ENCODE measurements at places on chromosomes 3 and 15.

DNA sequence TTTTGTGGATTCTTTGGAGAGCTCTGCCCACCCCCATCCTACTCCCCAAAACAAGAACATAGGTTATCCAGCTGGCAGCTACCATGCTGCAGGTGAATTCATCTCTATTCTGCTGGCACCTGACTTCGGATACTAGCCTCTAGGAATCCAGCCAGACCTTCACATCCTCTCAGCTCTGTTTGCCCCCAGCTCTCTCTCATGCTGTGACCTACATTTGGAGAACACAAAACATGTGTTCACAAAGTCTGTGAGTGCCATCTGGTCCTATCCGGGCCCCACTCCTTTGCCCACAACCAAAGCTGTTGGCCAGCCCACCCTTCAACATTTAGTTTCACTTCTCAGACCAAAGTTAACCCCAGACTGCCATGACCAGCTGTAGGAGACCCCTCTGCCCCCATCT is 89.4 kb upstream of the C3orf80 start:
- no peak for DNase-seq

DNA sequence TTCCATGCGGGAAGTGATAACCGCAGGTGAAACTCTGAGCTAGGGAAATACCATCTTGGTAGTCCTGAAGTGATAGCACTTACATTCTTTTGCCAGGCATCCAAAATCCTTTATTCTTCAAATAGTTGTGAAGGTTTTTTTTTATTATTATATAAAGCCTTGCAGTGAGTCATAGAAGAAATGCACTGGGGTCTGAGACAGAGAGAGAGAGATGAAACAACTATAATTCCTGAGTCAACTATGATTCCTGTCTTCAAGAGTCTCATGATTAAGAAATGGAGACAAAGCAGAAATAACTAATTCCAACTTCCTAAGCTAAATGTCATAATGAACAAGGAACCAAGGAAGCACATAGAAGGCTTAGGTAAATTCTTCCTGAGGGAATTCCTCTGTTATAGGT is 495.6 kb downstream of the LPP start:
- DNase-seq, result no peak

DNA sequence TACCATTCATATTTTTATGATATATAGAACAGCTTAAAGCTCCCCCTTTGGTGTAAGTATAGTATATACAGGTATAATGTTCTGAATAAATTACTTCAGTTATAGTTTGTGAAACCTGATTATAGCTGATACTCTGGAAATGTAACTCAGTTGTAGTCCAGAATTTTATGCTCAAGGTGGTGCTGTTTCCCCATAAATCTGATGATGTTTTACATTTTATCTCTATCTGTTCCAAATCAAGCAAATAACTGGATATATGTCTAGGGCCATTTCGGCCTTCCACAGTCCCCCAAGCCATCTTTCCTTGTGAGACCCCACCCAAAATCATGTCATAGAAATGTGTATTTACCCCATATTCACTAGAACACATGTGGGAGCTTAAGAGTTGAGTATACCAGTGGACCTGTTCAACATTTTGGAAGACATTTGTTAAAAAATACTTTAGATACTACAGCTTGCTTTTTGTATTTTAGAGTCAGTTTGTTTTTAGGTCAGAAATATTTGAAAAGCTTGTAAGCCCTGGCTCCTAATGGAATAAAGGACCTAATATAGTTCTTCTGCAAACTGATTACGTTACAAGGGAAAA is 107.1 kb downstream of the ATG7 start:
- DNase-seq, result no peak

- DNase-seq, result no peak
These were observed 50.2 kb upstream of the SLCO3A1 start for GRCh38 chr15:91803260-91803659.

DNA sequence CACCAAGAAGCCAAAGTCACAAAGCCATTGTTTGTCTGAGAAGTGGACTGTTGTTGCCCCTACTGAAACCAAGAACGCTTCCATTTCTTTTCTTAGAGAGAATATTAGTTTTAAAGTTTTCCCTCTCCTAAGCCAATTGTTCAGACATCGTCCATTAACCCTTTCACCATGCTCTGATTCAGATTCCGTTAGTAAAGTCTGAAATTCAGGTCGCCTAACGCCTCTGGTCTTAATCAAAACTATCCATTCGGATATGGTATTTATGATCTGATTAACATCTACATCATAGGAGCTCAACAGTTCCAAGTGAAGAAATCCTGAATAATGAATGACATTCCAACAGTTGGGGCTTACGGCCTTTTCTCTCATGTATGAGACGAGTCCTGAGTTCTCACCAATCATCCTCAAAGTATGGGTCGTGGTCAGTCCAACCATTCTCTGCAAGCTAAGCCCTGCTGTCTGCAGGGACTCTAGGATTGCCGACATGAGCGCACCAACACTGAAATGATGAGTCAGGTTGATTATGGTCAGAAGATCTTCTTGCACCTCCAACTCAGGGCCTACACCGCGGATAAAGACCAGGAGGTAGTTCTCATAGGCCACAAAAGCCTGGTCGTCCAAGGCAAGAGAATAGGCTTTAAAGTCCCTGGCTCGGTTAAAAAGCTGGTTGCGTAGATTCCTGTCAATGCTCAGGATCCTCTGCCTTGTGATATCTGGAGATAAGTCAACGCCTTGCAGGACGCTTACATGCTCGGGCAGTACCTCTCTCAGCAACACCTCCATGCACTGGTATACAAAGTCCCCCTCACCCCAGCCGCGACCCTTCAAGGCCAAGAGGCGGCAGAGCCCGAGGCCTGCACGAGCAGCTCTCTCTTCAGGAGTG is 767 bp downstream of the EPM2AIP1 start:
- peak; percentile 17 for DNase-seq

- DNase-seq, result no peak
These were observed 541.5 kb downstream of the MAGI1 start for GRCh38 chr3:65497236-65497635.

GRCh38 chr3:114619771-114620170 is 325.9 kb downstream of the TIGIT start:
- no peak for DNase-seq

GRCh38 chr15:92619145-92620101 is 36.2 kb downstream of the FAM174B start:
- DNase-seq, result peak; percentile 19

- DNase-seq, result no peak
These were observed 271.4 kb downstream of the SQOR start for GRCh38 chr15:45906230-45906629.

DNA sequence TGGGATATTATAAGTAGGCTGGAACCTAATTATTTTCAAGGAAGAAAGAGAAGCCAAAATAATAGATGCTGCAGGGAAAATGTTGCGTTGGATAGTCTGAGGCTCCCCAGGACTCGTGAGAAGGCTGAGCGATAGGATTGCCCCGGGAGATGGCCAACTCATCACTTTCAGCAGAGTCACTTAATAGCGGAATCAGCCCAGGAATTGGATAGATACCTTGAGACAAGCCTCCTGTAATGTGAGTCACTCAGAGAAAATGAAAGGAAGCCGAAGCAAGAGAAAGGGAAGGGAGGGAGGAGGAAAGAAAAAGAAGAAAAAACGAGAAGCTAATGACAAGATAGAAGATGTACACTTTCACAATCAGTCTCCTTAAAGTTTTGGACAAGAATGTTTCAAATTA is 94.3 kb downstream of the SQOR start:
- DNase-seq, result no peak

- DNase-seq, result no peak
These were observed 16.4 kb upstream of the CFAP100 start for GRCh38 chr3:126378341-126378751.

GRCh38 chr15:74252291-74252690 is 16.2 kb downstream of the CCDC33 start:
- DNase-seq, result no peak

DNA sequence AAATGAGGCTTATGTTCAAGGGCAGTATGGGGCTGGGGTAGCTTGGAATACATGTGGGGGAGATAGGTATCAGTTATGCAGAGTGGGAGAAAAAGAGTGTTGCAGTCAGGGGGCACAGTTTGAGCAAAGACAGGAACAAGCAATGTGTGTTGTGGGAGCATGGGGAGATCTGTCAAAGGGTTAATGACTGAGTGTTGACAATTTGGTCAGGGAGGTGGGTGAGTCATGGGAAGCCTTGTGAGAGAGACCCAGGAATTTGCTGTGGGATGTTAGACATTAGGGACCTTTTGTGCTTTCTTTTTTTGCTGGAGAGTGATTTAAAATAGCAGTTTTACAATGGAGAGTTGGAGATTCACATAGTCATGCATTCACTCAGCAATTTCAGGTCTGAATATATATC is 221.6 kb upstream of the NR2E3 start:
- no peak for DNase-seq

- no peak for DNase-seq
These were observed 786.5 kb downstream of the PDCD6IP start for GRCh38 chr3:34584971-34585370.

DNA sequence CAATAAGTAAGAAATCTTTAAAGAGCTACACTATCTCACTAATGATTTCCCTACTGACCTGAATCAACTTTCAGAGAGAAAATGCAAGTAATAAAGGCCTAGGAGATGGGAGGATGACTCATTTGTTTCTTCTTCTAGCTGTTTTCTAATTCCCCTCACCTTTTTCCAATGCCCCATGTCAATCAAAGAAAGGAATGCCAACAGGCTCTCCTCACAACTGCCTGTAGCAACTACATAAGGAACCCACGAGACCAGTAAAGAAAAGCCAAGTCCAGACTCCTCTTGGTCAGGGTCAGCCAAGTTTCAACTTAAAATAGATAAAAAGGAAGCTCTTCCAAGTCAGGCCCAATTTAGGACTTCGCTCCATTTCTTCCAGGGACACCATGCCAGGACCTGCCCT is 201.9 kb downstream of the TNIK start:
- DNase-seq, result no peak

GRCh38 chr3:38986901-38987300 is 64.8 kb downstream of the SCN11A start:
- DNase-seq, result no peak

DNA sequence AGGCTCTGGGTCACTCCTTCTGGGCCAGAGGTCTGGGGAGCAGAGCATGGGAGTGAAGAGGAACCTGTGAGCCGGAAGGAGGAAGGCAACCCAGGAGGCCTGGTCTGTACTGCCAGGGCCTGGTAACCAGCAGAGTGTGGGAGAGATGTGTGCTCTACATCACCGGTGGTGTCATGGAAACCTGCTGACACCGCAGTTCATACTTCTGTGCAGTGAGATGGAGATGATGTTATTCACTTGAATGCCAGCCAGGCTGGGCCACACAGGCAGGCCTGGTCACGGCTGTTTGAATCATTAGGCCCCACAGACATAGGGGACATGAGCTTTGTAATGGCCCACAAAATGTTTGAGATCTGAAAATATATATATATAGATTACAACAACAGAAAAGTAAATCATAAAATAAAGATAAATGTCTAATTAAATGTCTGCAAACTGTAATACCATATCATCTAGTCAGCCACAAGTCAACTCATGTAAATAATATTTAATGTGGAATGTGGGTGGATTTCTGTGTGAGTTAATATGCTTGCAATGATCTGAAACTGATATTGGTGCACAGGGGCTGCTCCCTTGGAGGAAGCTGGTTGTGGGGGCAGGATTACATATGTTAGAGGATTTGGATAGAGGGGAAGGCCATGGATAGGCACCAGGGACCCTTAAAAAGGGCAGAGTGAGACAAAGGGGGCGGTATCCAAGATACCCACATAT is 108.5 kb upstream of the PFN2 start:
- peak; percentile 85 for DNase-seq

DNA sequence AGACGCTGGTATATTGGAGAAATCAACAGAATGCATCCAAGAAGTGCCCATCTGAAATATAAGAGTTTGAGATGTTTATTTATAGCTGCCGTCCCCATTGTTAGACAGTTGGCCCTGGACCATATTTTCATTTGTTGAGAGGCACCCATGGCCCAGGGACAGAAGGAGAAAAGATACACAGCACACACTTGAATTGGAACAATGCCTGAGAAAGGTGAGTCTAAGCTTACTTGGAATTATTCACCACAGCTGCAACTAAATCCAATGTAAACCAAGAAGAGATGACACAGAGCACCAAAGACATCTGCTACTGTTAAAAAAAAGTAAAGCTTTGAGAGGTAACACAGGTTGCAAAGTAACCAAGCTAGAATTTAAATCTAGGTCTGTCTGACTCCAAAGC is 525.5 kb upstream of the NAALADL2 start:
- DNase-seq, result no peak

GRCh38 chr3:155316426-155316825 is 22.9 kb upstream of the STRIT1 start:
- no peak for DNase-seq

- DNase-seq, result no peak
These were observed 427.7 kb downstream of the GABRG3 start for GRCh38 chr15:27398631-27399161.

GRCh38 chr3:135503760-135504686 is 461.5 kb upstream of the PPP2R3A start:
- no peak for DNase-seq

- DNase-seq, result no peak
These were observed 174.5 kb downstream of the CACNA1D start for GRCh38 chr3:53668872-53669271.

- no peak for DNase-seq
These were observed at the start of gene ANKDD1A for GRCh38 chr15:64911311-64912186. ANKDD1A (plus strand) TSS chr15:64911902; CDS start chr15:64911931, 29 bp downstream.

DNA sequence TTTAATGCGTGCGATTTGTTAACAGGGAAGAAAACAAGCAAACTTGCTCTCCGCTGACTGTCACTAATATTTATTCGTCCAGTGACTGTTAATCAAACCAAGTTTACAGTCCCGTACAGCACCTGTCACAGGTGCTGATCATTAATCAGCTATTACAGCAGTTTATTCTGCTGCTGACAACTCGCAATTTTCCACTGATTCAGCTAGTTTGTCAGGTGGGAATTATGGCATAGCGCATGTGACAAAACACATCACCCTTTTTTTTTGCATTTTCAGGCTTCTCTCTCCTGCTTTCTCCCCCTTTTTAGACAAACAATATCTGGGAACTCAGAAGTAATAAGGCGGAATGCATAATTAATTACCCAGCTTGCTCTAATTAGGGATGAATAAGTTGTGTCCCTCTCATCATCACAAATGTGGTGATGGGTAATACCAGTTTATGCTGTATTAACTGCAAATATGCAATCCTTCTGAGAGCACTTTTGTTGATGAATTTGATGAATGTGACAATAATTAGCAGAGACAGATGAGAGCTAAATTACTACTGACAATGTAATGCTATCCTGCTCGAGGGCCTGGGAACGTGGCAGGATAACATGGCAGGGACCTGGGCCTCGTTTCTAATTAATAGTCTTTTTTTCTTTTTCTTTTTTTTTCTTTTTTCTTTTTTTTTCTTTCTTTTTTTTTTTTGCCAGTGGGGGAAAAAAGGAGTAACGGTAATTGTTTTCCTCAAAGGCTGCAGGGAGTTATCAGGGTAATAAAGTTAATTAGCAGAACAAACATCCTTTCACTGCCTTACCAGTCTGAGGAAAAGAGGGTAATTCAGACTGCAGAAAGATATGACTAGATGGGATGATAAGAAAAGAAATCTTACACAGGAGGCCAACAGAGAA is 150.3 kb upstream of the SOX2 start:
- DNase-seq, result no peak

- DNase-seq, result no peak
These were observed 16.6 kb downstream of the KBTBD13 start for GRCh38 chr15:65092911-65093792.
